NCI-H510A treated with DMSO at 0.1 percent for 48 hours (cell line): ENCODE measurements at places on chromosomes 3 and 15.

- DNase-seq: no peak
Observed at GRCh38 chr3:64621726-64622395, 65.9 kb downstream of the ADAMTS9 start.

DNA sequence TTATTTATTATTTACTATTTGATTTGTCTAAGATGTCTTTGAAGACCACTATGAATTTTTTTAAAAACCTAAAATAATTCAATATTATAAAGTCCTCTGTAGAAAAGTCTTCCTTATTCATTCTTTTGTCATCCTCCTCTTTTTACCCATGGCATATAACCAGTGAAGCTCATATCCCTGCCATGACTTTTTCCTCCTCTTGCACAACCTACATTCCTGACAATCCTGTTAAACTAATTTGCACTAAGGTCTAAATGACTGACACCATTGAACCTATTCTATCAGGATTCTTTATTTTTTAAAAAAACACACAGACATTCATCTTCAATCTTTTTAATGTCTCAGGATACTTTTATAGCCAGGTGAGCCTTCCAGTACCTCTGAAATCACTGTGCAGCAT, 159.9 kb upstream of the SLC2A2 start:
- DNase-seq: no peak

DNA sequence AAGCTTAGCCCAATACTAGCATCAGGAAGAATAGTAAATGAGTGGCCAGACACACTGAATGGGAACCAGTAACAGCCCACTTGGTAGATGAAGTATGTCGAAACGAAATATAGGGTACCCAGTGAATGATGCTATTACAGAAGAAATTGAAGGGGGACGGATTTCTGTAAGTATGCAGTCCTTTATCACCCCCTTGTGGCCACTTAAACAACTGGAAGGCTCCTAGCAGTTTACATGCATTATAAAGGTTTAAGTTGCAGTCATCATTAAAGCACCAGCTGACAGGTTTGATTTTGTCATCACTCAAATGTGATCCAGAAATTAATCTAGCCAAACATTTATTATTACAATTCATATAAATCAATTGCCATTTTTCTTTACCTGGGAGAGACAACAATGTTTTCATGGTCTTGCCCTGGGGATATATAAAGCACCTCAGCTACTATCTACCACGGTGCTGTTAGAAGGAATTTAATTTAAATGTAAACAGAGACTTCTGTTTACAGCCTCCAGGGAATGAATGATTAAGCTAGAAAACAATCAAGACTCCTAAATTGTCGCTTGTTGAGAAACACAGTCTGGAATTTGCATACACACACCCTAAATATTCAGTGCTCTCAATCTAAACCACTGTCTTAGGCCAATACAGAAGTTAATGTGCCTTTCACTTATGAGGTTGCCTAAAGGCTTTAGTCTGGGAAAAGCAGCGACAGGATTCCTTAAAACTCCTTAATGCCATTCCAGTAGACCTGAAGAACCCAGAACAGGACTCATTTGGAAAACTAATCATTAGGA, 7.8 kb downstream of the EIF1B start:
- peak; percentile 54 for DNase-seq

GRCh38 chr3:98542623-98543022, 10.8 kb downstream of the GPR15 start:
- DNase-seq: no peak
